ENCODE measurements at places on chromosomes 6 and 20.

DNA sequence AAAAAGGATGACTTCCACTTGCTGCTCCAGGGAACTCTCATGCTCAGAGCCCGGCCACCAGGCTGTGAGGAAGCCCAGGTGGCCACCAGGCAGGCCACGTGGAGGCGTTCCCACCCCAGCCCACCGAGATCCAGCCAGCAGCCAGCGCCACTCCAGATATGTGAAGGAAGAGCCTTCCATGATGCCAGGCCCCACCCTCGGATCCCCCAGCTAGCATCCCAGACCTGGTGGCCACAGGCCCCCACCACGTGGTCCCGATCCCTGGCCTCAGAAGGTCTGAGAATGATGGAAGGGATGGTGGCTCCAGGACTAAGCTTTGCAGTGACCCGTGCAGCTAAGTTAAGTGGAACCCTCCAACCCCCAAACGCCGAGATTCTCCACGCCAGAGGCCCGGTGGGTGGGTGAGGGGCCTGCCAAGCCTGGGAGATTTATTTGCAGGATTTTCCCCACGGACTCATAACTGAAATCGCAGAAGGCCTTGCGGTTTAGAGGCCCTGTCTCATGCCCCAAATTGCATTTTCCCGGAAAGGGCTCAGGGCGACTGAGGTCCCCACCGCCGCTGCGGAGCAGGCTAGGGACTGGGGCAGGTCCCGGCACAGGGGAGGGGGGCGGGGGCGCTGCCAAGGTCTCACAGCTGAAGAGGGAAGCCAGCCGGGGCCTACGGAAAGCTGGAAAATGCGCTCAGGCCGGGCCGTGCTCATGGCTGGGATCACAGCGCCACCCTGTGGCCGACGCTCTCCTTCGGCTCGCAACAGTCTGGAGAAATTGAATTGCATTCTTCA, 31.1 kb upstream of the CST7 start:
- peak; percentile 80 for DNase-seq

DNA sequence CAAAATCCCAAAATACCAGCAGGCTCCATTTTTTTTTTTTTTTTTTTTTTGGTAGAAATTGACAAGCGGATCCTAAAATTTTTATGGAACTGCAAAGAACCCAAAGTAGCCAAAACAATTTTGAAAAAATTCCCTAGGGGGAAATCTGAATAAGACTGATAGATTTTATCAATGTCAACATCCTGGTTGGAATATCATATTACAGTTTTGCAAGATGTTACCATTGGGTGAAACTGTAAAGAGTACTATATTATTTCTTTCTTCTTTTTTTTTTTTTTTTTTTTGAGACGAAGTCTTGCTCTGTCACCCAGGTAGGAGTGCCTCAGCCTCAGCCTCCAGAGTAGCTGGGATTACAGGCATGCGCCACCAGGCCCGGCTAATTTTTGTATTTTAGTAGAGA, 29.4 kb upstream of the BEND3 start:
- DNase-seq, result no peak

- no peak for DNase-seq
Observed at GRCh38 chr6:1406306-1407072, 17.1 kb downstream of the FOXF2 start.

GRCh38 chr6:123769431-123769830, 34.2 kb upstream of the NKAIN2 start:
- no peak for DNase-seq

DNA sequence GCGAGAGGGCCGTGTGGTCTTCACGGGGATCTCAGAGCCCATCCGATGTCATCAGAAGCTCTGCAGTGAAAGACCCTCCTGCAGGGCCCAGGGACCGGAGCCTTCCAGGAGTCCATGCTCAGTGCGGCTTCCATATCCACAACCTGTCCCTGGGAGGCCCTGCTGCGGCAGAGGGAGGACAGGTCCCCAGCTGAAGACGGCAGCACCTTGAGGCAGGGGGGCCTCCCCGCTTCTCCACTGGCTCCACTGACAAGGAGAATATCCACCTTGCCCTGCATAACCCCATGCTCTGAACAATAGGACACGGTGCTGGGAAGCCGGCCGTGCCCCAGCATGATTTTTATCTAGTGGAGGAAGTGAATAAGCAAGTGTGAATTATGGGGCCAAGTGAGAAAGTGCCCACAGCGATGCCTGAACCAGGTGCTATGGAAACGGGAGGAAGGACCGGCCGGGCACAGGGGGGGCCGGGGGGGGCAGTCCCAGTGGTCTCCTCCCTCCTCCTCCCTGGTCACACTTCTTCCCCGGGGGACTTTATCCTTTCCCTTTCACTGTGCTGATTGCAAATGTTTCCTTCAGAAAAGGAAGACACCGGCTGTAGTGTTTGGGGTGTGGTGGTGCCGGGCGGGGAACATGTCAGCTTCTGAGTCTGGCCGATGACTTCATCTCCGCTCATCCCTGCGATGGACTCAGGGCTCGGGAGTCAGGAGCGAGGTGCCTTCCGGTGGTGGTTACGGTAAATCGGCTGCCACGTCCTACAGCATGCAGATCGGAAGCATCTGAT, 225.1 kb downstream of the ERMARD start:
- DNase-seq, result no peak

DNA sequence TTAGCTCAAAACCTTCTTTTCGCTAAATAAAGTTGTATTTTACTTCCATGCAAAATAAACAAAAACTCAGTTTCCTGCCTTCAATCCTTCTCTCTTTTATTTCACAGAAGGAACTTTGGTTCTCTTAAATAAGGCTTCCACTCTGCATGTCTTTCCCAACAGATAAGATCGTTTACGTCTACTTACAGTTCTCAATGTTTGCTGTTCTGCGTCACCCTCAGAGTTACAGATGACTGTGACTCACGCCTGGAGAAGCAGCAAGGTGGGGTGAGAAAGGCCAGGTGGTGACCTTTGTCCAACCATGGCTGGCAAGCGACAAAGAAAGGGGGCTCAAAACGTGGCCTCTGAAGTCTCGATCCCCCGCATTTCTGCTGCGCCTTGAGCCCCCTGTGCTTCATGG, 51.4 kb upstream of the RPS6KA2 start:
- DNase-seq, result no peak

DNA sequence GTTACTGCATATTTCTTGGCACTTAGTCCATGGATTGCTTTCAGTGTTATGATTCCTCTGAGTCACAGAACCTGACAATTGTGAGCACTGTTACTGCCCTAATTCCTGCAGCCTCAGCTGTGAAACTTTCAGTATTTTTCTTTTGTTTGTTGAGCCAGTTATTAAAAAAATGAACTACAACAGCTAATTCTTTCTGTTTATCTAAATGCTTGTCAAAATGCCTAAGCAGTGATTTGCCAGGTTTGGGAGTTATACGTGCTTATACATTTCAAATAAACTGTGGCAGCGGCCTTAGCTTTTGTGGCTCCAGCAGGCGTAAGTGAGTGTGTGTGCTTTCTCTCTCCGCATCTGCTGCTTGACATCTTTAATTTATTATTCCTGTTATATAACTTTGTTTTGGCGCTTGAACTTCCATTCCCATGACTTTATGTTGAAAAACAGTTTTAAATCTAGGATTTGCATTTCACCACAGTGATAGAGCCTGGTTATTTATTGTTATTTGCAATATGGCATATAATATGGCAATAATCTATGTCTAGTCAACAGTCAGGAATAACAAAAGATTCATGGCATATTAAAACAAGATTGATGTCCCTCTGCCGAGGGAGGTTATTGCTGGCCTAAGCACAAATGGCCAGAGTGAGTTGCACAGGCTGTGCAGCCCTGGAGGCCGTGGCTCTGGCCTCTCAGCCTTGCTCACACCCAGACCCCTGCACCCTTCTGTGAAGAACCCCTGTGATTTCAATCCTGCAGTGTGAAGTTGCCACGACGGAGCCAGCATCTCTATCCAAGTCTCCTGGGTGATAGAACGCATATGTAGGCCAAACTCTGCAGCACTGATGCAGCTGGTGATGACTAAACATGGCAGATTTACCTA, 303.4 kb downstream of the THBS2 start:
- no peak for DNase-seq

- DNase-seq, result no peak
Observed at GRCh38 chr6:47788498-47788884, 6.7 kb downstream of the OPN5 start.

GRCh38 chr6:105900125-105900937, 185.8 kb upstream of the PRDM1 start:
- DNase-seq, result no peak

DNA sequence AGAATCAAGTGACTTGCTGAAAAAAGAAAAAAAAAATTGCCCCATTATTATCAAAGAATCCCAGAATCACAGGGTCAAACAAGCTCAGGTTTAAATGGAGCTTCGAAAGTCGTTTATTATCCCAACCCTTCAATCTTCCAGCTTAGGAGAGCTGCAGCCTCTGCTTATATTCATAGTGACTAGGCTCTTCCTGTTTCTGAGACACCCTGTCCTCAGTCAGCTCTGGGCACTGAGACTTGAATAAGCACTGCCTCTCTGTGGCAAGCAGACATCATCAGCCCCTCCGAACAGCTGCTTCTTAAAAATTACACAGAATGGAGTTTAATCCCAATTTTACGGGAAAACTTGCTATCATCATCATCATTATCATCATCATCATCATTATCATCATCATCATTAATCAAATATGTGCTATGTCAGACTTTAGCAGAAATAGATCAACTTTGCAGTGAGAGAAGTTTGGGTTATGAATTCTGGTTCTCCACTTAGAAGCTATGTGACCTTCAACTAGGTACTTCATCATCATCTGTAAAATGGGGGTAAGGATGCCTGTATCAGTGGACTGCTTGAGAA, 614.0 kb upstream of the SYNCRIP start:
- DNase-seq, result no peak

- DNase-seq, result no peak
Observed at GRCh38 chr6:4394786-4395185, 259.4 kb upstream of the ECI2 start.

DNA sequence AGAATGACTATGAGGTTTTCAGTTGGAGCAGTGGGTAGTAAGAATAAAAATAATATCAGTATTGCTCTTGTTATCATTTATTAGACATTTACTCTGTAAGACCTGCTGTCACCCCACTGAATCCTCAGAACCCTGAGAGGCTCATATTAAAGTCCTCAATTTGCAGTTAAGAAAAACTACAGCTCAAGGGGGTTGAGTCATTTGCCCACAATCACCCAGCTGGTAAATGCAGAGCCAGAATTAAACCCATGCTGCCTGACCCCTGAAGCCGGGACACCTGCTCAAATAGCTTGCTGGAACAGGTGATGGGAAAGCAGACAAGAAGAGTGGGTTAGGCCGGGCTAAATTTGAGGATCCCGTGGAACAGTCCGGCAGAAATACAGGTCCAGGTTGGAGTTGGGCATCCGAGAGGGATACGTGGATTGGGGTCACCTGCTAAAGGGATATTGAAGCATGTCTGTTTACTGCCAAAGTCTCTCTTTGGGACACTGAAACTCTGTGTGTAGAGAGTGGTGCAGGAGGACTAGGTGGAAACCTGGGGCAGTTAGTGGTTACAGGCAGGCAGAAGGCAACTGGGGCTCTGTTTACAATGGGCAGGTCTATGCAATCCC, 344.1 kb downstream of the CDC5L start:
- no peak for DNase-seq

DNA sequence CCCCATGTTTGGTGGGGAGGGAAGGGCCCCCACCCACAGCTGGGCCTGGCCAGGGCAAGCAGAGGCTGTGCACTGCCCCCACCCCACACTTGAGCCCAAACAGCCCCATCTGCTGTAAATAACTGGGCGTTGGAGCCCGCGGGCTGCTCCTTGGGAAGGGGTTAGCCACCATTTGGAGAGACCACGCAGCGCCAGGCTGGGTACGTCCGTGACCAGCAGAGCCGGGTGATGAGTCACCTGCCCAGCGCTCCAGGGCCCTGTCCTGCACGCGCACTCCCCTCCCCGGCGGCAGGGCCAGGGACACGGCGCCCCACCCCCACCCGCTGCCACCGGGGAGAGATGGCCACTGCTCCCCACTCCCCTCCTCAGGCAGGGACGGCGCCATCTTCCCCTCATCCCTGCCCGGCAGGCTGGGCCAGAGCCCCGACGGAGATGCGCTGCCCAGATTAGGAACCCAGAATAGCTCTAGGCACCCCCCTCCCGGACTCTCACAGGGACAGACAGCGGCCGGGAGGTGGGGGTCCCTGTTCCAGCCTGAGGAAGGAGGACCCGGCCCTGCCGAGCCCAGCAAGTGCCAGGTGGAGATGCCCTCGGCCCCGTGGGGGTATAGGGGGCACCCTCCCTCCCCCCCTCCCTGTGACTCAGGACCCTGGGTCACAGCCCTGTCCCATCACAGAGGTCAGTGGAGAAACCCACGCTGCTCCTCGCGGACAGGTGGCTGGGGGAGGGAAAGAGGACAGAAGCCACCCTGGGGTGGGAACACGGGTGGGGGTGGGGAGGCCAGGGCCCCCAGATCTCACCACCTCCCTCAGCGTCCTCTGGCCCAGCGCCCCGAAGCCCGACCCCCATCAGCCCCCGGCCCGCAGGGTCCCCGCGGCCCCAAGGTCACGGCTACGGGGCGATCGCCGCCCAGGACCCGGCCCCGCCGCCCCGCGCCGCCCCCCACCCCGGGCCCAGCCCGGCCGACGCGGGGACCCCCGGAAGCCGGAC, 642 bp downstream of the EEF1A2 start:
- DNase-seq, result peak; percentile 69

GRCh38 chr6:5142915-5143314, 57.8 kb downstream of the PPP1R3G start:
- DNase-seq, result no peak

GRCh38 chr6:3737831-3738210, 13.7 kb downstream of the PXDC1 start:
- DNase-seq, result no peak

GRCh38 chr20:44692932-44693480, 22.2 kb upstream of the CCN5 start:
- no peak for DNase-seq

DNA sequence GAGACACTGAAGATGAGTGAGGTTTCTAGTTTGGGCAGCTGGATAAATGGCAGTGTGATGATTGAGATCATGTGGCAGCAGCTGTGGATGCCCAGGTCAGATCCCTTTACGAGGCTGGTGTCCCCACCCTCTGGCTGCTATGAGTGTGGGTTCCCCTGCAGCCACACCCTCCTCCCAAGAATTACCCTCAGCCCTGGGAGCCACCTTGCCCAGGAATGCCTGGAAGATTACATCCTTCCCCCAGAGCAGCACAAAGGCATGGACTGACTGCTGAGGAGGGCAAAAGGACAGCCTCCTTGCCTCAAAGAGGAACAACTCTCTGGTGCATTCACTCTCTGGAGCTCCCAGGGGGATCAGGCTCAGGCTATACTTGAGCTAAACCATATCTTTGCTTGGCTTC, 15.0 kb upstream of the PKHD1 start:
- no peak for DNase-seq

DNA sequence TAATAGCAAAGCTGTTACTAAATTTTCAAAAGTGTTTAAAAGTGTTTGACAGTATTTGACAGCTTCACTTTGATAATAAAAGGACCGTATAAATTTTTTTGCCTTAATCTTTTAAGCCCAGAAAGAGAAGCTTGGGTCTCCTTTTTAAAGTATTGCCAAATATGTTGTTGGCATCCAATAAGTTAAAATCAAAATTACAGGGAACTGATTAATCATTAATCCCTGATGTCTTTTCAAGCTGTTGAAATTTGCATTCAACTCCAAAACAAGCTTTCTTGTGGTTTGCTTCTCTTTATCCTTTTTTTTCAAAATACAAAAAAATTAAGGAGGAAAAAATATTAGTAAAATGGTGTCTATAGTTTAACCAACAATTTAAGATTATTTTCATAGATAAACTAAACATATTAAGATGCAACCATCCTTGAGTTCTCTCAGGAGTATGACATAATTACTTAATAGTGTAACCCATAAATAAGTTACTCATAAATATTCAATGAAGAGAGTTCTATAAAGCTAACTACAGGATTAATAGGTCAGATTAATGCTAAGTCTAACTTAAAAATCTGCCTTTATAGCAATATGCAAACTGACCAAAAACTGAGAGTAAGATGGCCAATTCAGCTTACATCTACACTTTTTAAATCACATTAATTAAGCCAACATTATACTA, 27.0 kb upstream of the CALHM6 start:
- no peak for DNase-seq
